H9 (cell line): ENCODE measurements at places on chromosomes 7 and 10.

DNA sequence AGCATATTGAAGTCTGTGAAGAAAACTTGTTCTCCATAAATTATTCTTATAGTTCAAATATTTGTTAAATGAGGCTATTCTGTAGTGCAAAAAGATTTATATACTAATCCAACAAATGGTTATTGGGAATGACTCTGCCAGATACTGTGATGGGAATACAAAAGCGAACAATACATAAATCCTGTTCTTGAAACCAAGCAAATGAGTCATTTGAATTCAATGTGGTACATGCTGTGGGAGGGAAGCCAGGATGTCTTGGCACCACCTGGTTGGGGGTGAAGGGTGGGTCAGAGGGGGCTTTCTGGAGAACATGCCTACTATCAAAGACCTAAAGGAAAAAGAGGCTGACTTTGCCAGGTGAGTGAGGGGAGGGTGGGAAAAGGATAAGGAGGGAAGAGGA lies 594.2 kb downstream of the CALN1 start:
- no peak for DNase-seq

DNA sequence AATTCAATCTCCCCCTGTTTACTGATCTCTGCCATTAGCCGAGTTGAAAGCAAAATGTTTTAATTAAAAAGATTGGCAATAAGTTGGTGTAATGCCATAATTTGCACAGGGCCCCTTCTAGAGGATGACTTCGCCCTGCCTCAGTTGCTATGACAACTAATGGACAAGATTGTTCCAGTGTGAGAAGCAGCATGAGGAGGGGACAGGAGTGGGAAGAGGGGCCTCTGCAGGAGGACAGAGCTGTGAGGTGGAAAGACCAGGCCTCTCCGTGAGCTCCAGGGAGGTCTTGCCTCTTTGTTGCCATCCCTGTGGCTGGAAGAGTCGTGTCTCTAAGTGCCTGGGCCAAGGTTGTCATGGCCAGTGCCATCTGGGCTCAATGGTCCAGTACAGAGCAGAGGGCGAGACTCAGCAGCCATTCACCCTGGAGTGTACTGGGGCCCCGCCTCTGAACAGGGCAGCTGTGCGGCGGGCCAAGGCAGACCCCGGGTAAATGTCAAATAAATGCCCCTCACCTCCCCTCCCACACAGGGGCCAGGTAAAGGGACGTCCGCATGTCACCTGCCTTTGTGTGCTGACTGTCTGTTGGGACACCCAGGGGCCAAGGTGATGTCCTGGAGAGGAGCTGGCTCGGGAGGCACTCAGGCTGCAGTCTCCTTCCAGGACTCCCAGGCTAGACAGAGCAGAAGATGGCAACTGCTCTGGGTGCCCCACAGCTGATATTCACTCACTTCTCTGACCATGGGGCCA lies 97.0 kb upstream of the RET start:
- DNase-seq: peak; percentile 27

GRCh38 chr7:3754493-3755341 lies 453.7 kb downstream of the SDK1 start:
- peak; percentile 41 for DNase-seq

- DNase-seq: no peak
These were observed 350.0 kb downstream of the ACTR3B start for GRCh38 chr7:153109566-153109965.

DNA sequence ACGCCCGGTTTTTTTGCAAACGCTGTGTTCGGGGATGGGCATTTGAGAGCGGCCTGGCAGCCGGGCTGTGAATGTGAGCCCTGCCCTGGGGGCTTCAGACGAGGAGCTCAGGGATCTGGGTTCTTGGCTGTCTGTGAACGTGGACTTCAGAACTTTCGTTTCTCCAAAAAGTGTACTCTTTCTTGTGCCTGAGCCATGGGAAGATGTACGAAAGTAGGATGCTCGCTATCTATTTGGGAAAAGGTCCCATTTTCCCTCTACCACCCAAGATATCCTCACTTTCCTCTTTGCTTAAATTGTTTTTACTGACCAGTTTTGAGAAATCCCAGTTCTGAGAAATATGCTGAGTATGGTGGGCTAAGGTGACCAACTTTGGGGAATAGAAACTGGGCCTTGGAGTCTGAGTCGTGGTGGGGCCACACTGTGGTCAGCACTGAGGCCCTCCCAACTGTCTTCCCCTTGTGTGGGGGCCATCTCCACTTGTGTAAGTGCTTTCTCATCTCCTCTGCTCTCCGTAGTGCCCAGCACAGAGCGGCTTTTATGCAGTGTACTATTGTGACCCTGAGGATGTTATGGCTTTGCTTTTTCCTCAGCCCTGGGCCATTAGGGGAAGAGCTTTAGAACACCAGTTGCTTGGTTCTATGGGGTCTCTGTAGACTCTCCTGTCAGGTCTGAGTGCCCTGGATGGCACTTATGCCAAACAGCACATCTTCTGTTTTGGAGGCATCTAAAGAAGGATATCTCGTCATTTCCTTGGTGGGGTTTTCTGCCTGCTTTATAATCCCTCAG lies 918 bp downstream of the DBNL start:
- DNase-seq: peak; percentile 10

DNA sequence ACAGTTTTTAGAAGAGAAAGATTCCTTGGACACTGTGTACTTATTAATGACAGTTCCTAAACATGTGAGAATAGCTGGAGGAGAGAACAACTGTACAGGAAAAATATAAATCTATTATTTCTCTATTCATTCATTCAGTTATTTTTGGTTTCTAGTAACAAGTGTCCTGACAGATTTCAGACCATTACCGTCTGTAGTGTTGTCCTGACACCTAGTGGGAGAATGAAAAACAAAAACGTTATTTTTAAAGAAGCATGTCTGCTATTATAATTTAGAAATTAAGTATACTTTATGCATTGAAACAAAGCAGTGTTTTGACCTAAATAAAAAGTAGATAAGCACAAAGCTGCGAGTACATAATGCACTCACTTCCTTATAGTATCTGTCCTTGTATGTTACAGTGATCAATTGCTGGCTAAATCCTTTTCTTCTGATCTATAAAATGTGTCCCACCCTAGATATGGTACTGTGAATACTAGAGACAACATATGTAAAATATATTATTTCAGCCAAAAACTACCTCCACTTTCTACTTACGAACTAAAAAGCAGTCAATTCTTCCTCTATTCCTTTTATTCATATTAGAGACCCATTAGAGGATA lies 575.6 kb downstream of the ARL4A start:
- DNase-seq: no peak

DNA sequence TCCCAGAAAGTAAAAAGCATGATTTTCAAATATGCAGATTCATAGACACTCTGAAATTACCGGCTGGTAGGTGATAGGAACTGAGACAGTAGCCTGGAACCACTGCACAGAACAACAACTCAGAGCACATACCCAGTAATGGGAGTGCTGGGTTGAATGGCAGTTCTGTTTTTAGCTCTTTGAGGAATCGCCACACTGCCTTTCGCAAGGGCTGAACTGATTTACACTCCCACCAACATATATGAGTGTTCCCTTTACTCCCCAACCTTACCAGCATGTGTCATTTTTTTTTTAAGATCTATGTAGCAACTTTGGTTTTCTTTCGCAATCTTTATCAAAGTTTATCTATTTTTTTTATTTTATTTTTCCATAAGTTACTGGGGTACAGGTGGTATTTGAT lies 358.8 kb downstream of the CALN1 start:
- DNase-seq: no peak

GRCh38 chr7:24777806-24778205 lies 20.5 kb upstream of the GSDME start:
- no peak for DNase-seq

- no peak for DNase-seq
These were observed 81.8 kb downstream of the SGMS1 start for GRCh38 chr10:50541921-50542320.

DNA sequence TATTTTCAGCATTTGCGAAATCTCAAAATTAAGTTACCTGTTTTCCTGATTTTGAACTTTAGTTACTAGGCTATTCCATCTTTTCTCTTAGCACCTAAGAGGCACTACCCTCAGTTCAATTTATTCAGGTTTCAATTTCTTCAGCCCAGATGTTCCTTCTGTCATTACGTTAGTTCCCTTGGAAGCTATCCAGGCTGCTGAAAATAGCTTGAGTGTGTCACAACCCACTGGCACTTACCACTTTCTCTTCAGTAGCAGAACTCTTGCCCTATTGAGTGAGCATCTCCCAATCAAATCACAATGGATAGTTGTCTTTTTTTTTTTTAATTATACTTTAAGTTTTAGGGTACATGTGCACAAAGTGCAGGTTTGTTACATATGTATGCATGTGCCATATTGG lies 332.7 kb upstream of the LRGUK start:
- no peak for DNase-seq

DNA sequence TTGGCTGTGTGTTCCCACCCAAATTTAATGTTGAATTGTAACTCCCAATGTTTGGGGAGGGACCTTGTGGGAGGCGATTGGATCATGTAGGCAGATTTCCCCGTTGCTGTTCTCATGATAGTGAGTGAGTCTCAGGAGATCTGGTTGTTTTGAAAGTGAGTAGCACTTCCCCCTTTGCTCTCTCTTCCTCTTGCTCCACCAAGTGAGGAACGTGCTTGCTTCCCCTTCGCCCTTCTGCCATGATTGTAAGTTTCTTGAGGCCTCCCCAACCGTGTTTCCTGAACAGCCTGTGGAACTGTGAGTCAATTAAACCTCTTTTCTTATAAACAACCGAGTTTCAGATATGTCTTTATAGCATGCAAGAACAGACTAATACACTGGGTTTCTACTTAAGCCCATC lies 176.3 kb downstream of the CDK14 start:
- no peak for DNase-seq

- no peak for DNase-seq
These were observed 1214.7 kb downstream of the SORCS3 start for GRCh38 chr10:105855791-105856190.

DNA sequence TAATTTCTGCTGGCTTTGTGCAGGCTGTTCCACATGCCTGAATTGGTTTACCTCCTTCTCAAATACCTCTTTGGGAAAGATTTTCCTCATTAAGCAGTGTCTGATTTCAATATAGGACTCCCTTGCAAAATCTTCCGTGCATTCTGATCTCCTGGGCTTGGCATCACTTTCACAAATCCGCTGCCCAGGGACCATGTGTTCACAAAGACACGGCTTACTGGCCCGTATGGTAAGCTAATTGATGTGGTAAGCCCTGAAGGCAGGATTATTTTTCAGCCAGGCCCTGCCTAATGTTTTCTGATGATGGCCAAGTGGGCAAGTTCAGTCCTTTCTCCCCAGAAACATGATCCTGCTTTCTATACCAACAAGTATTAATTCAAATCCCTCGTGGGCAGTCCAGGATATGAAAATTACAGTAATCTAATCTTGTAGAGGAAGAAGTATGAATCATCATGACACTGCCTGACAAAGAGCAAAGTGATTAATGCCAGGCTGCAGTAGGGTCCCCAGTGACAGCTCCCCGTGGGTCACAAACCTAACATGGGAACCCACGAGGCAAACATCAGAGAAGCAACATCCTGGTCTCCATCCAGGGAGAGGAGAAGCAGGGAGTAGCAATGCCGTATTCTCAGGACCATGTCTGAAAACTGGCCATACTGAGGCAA lies 11.6 kb upstream of the SVIL start:
- DNase-seq: no peak

DNA sequence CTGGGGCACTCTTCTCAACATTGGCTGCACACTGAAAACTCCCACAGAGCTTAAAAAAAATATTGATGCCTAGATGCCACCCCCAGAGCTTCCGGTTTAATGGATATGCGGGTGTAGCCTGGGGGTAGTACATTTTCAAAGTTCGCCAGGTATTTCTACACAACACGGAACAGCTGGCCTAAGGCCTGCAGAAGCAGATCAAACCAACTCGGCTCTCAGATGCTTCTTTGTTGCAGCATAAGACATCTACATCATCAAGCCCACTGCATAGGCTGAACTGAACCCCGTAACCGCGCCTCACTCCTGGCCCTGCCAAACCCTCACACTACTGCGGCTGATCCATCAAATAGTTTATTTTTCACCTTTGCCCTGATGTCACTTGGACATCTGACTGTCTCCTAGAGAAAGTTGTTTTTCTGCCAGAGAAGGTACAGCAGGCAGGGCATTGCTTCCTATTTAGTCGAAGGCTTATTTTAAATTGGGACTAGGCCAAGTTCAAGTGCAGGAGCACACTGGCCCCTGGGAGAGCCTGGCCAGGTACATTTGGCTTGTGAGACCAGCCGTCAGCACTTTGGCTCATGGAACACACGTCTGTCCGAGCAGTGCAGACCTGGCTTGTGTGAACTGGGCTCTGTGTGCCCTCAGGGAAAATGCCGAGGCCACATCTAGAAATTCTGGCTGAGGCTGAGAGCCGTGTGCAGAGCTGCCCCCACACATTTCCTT lies 113.3 kb downstream of the TACC2 start:
- DNase-seq: no peak

- DNase-seq: no peak
These were observed 7.6 kb upstream of the TMEM236 start for GRCh38 chr10:17744341-17744861.

DNA sequence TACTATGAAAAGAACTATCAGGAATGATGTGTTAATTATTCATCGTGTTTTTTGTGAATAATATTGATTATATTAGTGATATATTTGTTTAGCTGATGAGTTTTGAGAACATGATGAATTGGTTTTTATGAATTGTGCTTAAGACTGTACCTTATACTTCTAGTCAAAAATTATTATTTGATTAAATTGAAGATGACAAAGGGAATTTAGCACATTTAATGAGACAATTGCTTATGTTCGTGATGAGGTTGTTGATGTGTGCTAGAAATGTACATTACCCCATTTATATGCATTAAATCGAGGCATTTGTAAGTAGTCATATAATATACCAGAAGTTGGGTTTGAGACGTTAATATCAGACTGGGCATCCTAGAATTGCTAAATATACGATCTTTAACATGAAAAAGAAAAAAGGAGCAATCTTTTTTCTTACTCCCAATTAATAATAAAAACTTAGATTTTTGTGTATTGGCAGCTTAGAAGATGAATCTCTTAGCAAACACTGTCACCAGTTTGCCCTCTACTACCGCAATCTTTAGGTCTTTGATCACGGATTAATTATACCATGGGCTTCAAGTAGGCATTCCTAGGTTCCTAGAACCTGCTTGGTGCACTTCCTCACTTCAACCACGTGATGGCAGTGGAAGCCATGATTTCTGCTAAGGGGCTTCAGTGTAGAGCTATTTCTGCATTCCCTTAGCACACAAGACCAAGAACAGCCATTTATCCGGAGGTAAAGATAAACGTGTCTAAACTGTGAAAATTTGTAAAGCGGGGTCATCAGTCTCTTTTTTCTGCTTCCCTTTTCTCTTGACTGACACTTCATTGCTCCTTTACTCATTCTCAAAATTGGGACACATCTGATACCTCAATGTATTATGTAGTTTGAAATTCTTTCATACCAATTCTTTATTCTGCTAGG lies 1.6 kb downstream of the KLHDC10 start:
- DNase-seq: peak; percentile 72

GRCh38 chr10:8921568-8921967 lies 867.1 kb downstream of the GATA3 start:
- no peak for DNase-seq

- no peak for DNase-seq
These were observed 171.0 kb downstream of the SND1 start for GRCh38 chr7:127822822-127823508.
